ENCODE measurements at places on chromosomes 12 and 14.
A peak's percentile ranks its signal among the peaks of the same experiment; 100 is the strongest.

GRCh38 chr14:63164108-63164683 lies 40.0 kb upstream of the RHOJ start:
- no peak for DNase-seq

- DNase-seq: no peak
Measured at GRCh38 chr14:76050797-76051392, 65.3 kb downstream of the IFT43 start.

DNA sequence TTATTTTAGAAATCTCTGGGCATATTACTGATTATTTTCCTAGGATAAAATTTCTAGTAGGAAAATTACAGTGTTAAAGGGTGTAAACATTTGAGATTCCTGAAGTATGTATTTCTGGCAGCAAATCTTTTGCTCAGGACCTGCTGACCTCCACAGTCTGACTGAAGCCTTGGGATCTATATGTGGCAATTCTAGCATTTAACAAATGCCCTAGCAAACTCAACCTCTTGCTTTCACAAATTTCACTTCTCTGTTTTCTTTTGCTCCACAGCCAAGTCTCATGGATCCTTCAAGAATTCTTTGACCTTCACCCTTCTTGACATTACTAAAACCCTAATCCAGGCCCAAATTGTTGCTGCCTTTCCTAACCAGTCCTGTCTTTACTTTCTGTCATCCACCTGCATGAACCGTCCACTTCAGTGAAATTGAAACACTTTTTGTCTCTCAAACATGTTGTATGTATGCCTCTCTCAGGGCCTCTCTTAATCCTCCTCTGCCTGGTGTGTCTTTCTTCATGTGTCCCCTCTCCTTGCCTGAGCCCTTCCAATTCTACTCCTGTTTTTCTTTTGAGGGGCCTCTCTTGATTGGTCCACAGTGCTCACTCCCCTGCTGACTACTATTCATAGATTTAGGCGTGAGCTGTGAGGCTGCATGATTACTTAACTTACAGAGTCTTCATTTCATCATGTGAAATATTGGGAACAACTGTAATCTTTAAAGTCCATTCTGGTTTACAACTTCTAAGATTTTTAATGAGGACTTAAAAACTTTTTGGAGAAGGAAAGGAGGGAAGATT lies 5.1 kb upstream of the DYRK4 start:
- no peak for DNase-seq

GRCh38 chr12:30416631-30417030 lies 279.0 kb downstream of the IPO8 start:
- DNase-seq: no peak

DNA sequence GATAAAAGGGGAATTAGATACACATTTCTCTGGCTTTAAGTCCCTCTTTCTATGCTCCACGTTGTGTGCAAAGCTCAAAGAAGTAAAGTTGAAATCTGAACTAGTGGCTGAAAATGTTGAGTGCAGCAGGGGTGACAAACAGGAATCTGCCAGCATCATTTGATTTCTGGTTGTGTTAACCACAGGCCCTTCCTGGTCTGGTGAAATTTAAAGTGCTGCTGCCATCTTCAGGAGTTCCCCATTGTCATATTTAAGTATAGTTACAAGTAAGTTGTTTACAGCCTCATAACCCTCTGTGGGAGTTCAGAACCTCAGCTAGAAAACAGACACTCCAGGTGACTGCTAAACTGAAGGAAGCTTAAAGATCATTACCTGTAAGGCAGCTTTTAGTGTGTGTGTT lies 90.9 kb upstream of the CCDC196 start:
- no peak for DNase-seq

GRCh38 chr14:76497550-76498462 lies 121.9 kb downstream of the ESRRB start:
- DNase-seq: no peak

GRCh38 chr14:52235866-52236510 lies 31.5 kb upstream of the PTGDR start:
- DNase-seq: no peak

- peak; percentile 91 for DNase-seq
Measured at GRCh38 chr12:124754949-124755800, 108.5 kb downstream of the SCARB1 start.

GRCh38 chr12:3155702-3156370 lies 78.7 kb downstream of the TSPAN9 start:
- peak; percentile 80 for DNase-seq

GRCh38 chr12:47102845-47103651 lies 23.3 kb upstream of the AMIGO2 start:
- DNase-seq: no peak

DNA sequence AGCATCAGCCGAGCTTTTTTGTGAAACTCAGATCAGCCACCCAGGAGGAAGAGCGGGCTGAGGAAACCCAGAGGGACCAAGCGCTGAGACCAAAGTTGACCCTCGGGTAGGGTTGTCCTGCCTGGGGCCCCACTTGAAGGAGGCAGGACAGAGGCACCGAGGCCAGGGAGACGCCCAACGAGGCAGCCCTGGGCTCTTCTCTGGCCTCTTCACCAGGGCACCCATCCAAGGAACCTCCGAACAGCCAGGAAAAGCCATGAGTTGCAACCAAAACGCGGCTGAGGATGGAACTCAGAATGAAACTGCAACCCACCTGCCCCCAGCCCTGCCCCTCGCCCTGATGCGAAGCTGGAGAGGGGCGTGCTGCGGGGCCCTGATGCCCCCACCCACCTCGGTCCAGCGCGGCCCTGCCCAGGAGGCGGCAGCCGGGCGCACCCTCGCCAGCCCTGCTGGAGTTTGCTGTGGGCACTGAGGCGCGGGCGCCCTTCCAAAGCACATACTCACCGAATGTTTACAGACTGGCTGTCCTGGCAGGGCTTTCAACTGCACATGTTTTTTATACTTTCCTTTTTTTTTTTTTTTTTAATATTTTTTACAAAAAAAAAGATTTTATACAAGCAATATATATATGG lies 41.9 kb downstream of the JDP2 start:
- DNase-seq: no peak

DNA sequence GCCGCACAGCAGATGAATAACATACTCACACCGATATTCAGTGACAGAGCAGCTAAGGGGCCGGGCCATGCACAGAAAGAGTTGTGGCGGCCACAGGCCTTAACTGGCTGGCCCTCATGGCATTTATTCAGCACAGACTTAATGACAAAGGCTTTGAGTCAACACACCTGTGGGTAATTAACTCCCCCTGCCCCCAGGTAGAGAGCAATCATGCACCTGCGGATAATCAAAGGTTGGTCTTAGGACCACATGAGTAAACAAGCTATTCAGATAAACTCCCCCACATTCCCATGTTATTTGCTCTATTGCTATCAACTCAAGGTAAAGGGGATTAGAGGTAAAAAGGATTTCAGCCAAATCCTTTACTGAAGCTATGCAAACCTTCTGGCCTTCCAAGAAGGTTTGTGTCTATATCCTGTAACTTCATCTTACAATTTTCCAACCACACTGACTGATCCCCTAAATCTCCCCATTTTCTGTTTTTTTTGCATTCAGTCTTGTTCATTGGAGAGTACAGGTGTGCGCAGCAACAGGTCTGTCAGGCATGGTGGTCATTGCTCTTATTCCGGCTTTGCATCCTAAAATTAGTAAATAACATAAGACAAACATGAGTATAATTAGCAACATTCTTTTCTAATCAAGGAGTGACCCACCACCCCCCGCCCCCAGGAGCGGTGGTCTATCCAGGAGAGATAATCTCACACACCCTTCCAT lies 16.9 kb upstream of the BLTP3B start:
- no peak for DNase-seq

DNA sequence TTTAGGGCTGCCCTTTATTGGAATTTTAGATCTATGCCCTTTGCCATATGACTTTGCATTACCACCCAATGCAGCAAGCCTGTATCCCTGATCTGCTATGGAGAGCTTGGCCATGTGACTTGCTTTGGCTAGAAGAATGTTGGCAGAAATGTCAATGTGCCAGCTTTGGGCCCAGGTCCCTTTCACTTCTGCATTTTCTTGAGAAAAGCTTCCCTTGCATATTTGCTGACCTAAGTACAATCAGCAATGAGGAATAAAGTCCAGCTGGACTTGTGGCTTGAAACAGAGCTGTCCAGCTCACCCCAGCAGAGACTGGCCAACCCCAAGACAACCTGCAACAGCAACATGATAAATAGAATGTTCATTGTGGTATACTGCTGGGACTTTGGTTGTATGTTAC lies 135.9 kb downstream of the PAH start:
- DNase-seq: no peak

- no peak for DNase-seq
Measured at GRCh38 chr14:61662437-61663311, 32.6 kb upstream of the HIF1A start.

- peak; percentile 93 for DNase-seq
Measured at GRCh38 chr12:115320967-115321366, 637.0 kb upstream of the TBX3 start.

GRCh38 chr12:79174626-79175025 lies 310.1 kb downstream of the SYT1 start:
- no peak for DNase-seq

GRCh38 chr14:62934439-62934838 lies 110.8 kb downstream of the KCNH5 start:
- DNase-seq: no peak

All from kidney (tissue), 22 donors.